ENCODE measurements at places on chromosomes 5 and 9.

DNA sequence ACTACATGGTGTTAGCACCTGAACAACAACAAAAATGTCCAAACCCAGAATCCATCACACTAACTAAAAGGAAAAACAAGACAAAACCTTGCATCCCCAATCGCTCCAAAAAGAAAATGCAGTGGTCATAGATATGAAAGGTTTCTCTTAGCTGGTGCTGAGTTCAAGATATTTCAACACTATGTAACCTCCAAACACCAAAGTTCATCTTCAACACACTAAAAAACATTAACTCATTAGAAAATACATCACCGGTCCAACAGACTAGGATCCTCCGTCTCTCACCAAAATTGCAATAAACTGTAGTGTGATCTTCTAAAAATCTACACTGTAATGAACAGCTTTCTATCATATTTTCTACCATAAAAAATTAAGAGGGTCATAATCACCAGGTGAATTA is 60.8 kb downstream of the ECPAS start:
- H3K36me3 ChIP-seq, result peaks cover 26% of the 10 kb centered on the region
- H3K4me3 ChIP-seq, result no peak overlapping the region
- no peaks in the 10 kb centered on the region for H3K27me3 ChIP-seq
- no peaks in the 10 kb centered on the region for H3K4me1 ChIP-seq
- DNase-seq, result no peak

- no peak for DNase-seq
- no peaks in the 10 kb centered on the region for H3K27me3 ChIP-seq
- H3K4me1 ChIP-seq, result no peaks in the 10 kb centered on the region
Measured at GRCh38 chr9:111857555-111858211, 38.9 kb upstream of the UGCG start.

DNA sequence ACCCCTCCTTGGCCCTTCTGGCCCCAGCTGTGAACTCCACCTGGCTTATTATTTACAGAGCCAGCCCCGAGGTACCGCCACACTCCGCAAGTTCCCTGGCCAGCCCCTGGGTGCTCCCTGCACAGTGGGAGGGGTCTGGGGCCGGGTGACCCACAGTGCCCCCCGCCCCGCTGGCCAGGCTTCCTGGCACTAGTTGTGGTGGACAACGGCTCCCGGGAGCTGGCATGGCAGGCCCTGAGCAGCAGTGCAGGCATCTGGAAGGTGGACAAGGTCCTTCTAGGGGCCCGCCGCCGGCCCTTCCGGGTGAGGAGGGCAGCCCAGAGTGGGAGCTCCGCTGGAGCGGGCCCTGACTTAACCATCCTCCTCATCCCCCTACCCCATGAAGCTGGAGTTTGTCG is 3.9 kb downstream of the MAMDC4 start:
- no peaks in the 10 kb centered on the region for H3K36me3 ChIP-seq
- peaks cover 6% of the 10 kb centered on the region for H3K27me3 ChIP-seq
- H3K27ac ChIP-seq, result no peak overlapping the region
- H3K4me3 ChIP-seq, result no peak overlapping the region
- no peaks in the 10 kb centered on the region for H3K4me1 ChIP-seq
- DNase-seq, result peak; percentile 9

DNA sequence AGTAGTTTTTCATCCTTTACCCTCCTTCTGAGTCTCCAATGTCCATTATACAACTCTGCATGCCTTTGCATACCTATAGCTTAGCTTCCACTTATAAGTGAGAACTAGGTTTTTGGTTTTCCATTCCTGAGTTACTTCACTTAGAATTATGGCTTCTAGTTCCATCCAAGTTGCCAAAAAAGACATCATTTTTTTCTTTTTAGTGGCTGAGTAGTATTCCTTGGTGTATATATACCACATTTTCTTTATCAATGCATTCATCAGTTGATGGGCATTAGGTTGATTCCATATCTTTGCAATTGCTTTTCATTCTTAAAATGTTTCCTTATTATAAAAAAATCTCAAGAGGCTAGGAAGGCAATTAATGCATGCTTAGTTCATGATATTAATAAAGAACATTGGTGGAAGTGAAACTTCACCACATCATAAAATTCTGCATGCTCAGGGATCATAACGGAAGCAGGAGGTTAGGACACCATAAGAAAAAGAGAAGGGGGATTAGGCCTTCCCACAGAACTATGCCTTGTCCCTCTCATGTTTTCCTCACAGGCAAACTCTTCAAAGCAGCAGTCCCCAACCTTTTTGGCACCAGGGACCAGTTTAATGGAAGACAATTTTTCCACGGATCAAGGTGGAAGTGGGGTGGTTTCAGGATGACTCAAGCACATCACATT is 105.2 kb downstream of the FRMD3 start:
- H3K36me3 ChIP-seq, result no peaks in the 10 kb centered on the region
- no peak overlapping the region for H3K27ac ChIP-seq
- peaks cover 3% of the 10 kb centered on the region for H3K27me3 ChIP-seq
- DNase-seq, result no peak
- H3K4me1 ChIP-seq, result no peaks in the 10 kb centered on the region
- no peak overlapping the region for H3K4me3 ChIP-seq

DNA sequence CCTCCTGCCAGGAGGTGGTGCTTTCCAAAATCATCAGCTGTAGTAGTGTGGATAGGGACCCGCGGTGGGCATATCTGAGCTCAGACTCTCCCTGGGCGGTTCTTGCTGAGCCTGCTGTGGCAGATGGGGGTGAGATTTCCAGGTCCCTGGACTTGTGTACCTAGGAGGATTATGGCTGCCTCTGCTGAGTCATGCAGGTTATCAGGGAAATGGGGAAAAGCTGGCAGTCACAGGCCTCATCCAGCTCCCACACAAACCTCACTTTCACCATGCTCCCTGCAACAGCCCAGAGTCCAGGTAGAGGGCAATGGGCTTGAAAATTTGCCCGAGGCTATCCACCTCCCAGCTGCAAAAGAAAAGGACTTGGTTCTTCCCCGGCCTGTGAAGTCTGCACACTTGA is 23.4 kb upstream of the MAMDC2 start:
- no peak overlapping the region for H3K27ac ChIP-seq
- H3K27me3 ChIP-seq, result no peaks in the 10 kb centered on the region
- no peak overlapping the region for H3K4me3 ChIP-seq
- H3K36me3 ChIP-seq, result no peaks in the 10 kb centered on the region
- DNase-seq, result no peak

DNA sequence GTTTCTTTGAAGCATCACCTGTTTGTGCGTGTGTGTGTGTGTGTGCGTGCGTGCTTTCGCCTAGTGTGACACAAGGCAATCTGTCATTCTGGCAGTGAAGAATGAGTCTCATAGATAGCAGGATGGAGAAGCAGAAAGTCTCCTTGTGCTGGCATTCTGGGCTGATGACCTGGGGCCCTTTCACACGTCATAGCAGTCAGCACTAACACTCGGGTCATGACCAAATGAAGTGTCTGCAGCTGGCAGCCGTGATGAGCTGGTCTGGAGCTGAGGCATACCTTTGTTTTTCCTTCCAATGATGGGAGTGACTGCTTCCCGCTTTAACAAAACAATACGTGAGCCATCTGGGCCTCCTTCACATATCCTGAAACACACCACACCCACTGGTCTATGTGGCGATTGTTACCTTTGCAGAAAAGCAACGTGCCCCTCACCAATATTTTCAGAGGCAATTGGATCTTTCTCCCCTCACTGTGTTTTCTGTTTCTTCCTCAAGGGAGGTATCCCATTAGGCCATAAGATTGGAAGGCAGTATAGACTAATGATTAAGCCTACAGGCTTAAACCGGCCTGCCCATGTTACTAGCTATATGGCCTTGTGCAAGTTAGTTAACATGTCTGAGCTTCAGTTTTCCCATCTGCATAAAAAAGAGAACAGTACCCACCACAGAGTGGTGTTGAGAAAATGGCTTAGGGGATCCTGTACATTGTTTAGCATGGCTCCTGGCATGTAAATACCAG is 88.8 kb downstream of the SREK1 start:
- H3K4me3 ChIP-seq, result no peak overlapping the region
- no peaks in the 10 kb centered on the region for H3K36me3 ChIP-seq
- H3K4me1 ChIP-seq, result peaks cover 8% of the 10 kb centered on the region
- H3K27me3 ChIP-seq, result peaks cover 5% of the 10 kb centered on the region

- DNase-seq, result peak; percentile 56
- peaks cover 19% of the 10 kb centered on the region for H3K36me3 ChIP-seq
- H3K4me3 ChIP-seq, result peak overlapping the region; percentile 86
- H3K27me3 ChIP-seq, result peaks cover 2% of the 10 kb centered on the region
- no peaks in the 10 kb centered on the region for H3K4me1 ChIP-seq
Measured at GRCh38 chr9:131530546-131530919, 530 bp downstream of the UCK1 start.

DNA sequence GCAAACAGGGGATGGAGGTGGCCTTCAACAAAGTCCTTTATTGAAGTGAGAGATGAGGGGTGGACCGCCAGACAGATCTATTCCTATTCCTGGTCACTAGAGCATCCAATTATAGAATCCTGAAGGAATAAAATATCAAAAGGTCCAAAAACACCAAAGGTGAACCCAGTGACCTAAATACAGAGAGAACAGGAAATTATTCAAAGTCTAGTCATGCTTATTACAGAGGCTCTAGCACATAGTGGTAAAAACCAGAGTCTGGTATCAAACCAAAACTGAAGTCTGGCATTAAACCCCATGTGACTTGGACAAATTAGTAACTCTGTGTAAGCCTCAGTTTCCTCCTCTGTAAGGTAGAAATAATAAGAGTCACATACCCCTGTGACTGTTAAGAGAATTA is 100.5 kb upstream of the SNX2 start:
- H3K4me3 ChIP-seq, result no peak overlapping the region
- H3K4me1 ChIP-seq, result no peaks in the 10 kb centered on the region
- no peak overlapping the region for H3K27ac ChIP-seq
- H3K36me3 ChIP-seq, result no peaks in the 10 kb centered on the region
- peaks cover 6% of the 10 kb centered on the region for H3K27me3 ChIP-seq
- no peak for DNase-seq

DNA sequence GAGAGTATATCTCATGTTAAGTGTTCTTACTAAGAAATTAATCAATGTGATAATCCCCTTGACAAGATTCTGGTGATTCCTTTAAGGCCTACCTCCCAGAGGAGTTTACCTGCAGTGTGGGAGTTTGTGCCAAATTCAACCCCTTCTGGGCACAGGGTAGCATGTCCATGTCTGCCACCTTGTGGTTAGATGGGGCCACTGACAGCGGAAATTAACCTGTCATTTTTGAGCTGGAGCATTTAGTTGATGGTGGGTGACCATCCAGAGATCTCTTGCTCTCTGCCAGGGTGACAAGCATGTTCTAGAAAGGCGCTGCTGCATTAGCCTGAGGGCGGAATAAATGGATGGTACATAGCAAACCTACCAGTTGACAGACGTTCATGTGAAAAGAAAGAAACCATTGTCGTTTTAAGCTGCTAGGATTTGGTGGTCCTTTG is 132.2 kb downstream of the FBXO4 start:
- peak; percentile 59 for DNase-seq
- no peaks in the 10 kb centered on the region for H3K36me3 ChIP-seq
- H3K27ac ChIP-seq, result no peak overlapping the region
- no peaks in the 10 kb centered on the region for H3K4me1 ChIP-seq
- no peak overlapping the region for H3K4me3 ChIP-seq

DNA sequence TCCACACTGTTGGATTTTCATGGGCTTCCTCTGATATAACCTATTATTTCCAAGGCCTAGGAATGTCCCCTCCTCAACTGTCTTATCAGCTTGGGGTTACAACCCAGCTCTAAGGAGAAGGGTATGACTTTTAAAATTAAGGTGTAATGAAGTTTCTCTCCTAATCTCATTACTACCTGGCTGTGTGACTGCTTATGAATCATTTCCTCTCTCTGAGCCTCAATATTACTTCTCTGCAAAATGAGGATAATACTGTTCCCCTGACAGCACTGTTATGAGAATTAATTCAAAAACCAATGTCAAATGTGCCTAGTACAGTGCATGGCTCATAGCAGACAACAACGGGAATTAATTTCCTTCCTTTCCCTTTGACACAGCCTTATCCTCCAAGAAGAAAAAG is 118.9 kb downstream of the NR6A1 start:
- peaks cover 5% of the 10 kb centered on the region for H3K4me1 ChIP-seq
- H3K27me3 ChIP-seq, result no peaks in the 10 kb centered on the region
- H3K36me3 ChIP-seq, result no peaks in the 10 kb centered on the region
- no peak overlapping the region for H3K27ac ChIP-seq

GRCh38 chr5:125180231-125180829 is 433.9 kb upstream of the ZNF608 start:
- DNase-seq, result no peak
- H3K36me3 ChIP-seq, result no peaks in the 10 kb centered on the region
- H3K27me3 ChIP-seq, result peaks cover 7% of the 10 kb centered on the region
- no peaks in the 10 kb centered on the region for H3K4me1 ChIP-seq
- no peak overlapping the region for H3K4me3 ChIP-seq

GRCh38 chr5:176995896-176996767 is 10.4 kb downstream of the UIMC1 start:
- no peak overlapping the region for H3K4me3 ChIP-seq
- H3K27ac ChIP-seq, result no peak overlapping the region
- no peaks in the 10 kb centered on the region for H3K27me3 ChIP-seq
- H3K36me3 ChIP-seq, result peaks cover 7% of the 10 kb centered on the region

DNA sequence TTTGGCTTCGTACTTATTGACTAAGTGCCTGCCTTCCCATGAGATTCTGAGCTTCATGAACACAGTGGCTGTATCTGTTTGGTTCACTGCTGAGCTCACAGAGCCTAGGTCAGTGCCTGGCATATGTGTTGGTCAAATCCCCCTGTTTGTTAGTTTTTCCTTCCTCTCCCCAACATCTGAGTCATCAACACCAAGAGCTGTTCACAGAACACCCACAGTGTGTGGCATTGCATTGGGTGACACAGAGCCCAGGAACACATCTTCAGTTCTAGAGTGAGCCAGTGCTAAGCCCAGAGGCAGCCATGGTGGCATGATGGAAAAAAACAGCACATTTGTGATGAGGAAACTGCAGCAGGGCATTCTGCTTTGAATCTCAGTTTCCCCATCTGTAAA is 294.6 kb downstream of the SEC61B start:
- peaks cover 7% of the 10 kb centered on the region for H3K4me1 ChIP-seq
- no peaks in the 10 kb centered on the region for H3K36me3 ChIP-seq
- no peak overlapping the region for H3K27ac ChIP-seq
- H3K4me3 ChIP-seq, result no peak overlapping the region
- no peaks in the 10 kb centered on the region for H3K27me3 ChIP-seq
- no peak for DNase-seq

DNA sequence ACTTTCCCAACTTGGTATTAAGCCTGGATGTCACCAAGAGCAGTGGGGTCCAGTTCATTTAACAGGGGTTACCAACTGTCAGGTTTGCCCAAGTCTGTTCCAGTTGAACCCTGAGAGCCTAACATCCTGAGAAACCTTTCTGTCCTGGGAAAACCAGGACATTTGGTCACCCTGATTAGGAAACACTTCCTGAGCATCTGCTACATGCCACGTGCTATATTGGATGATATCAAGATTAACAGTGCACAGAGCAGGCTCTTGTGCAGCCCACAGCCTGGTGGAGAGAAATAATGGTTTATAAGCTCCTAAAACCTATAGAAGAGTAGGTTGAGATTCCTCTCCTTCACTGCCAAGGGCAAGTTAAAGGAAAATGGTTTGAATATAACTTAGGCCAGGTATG is 102.9 kb upstream of the RAD23B start:
- H3K27me3 ChIP-seq, result peaks cover 3% of the 10 kb centered on the region
- peaks cover 13% of the 10 kb centered on the region for H3K4me1 ChIP-seq
- no peaks in the 10 kb centered on the region for H3K36me3 ChIP-seq
- H3K27ac ChIP-seq, result no peak overlapping the region
- DNase-seq, result no peak

Data from endothelial cell (in vitro differentiated cells).